ENCODE measurements at places on chromosomes 7 and 10.

DNA sequence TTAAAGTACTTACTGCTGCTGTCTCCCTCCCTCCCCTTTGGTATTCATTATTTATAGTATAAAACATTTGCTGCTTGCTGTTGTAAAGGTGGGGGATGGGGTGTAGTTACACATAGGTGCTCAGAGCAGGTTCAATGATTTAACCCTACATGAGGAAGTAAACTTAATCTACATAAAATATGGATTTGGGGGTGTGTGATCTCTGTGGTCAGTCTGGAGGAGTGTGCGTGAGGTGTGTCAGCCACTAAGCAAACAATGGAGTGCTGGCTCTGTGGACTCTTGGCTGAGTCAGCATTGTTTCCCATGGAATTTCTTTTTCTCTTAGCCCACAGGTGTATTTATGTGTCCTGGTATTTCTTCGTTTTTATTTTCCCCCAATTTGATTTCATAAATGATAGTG lies 133.9 kb downstream of the AUTS2 start:
- no peak for DNase-seq

DNA sequence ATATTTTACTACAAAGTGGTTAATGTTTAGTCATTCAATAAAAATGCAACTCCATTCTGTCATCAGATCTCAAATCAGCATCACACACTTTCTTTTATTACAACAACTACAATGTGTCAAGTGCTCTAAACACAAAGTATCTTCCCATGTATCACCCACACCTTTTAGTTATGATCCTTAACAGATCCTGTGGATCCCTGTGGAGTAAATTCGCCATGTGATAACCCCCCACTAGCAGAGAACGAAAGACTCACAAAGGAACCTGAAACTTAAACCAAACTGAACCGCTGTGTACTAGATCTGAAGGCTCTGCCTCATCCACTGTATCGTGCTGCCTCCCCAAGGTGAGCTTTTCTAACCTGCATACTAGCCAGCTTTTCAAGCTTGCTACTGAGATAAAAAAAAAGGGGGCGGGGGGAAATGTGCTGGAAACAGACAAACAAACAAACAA lies 1.7 kb downstream of the DPY19L1 start:
- no peak for DNase-seq

- DNase-seq: peak; percentile 1
These were observed 55.3 kb upstream of the C7orf33 start for GRCh38 chr7:148535217-148535616.

- DNase-seq: peak; percentile 71
These were observed 802 bp upstream of the CDK6 start for GRCh38 chr7:92837000-92837749.

DNA sequence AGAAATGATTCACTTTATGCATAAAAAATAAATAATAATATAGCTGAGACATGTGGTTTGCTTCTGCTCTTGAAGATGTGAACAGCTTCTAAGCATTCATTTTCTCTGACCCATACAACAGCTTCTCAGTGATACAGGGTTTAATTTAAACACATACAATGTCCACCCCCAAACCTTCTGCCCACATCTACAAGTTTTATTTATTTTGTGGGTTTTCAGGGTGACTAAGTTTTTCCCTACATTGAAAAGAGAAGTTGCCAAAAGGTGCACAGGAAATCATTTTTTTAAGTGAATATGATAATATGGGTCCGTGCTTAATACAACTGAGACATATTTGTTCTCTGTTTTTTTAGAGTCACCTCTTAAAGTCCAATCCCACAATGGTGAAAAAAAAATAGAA lies 17.2 kb downstream of the INHBA start:
- no peak for DNase-seq

DNA sequence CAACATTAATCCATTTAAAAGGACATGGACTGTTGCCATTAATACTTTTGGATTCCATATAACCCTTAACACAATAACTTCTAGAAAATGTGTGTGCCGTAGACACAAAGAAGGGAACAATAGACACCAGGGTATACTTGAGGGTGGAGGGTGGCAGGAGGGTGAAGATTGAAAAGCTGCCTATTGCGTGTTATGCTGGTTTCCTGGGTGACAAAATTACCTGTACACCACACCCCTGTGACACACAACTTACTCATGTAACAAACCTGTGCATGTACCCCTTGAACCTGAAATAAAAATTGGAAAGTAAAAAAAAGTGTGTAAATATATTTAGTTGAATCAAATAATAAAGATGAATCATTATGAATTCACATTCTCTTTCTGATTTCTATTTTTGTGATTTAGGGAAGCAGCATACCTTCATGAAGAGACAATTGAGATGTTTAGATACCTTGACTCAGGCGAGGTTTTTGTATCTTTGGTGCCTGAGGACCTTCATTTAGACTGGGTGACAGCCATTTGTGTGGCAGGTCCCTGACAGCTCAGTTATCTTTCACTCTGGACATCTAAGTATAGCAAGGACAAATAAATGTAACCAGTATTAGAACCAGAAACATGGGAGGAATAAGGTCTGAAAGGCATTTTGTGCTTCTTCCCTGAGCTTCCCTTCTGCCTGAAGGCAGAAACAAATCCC lies 28.7 kb downstream of the GIMAP8 start:
- no peak for DNase-seq

All from muscle of back (tissue), 13 donors.